ENCODE measurements at places on chromosomes 12 and 14.

GRCh38 chr14:96038558-96038919, 623 bp upstream of the C14orf132 start:
- no peak for DNase-seq

DNA sequence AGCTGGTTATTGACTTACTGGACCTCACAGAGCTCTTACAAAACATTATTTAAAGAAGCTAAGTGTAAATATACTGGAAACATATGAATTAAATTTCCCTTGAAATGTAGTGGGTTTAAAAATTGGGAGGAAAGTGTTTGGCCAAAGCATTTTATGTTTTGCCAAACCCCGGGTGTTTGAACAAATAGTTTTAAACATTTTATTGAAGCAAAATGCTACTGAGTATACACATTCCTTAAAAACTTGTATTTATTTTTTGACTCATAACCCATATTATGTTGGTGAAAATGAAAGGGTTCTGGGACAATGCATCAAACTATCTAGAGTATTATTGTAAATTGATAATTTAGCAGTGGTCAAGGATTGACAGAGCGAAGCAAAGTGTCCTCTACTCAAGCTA, 1048.5 kb downstream of the SLC6A15 start:
- DNase-seq: no peak

DNA sequence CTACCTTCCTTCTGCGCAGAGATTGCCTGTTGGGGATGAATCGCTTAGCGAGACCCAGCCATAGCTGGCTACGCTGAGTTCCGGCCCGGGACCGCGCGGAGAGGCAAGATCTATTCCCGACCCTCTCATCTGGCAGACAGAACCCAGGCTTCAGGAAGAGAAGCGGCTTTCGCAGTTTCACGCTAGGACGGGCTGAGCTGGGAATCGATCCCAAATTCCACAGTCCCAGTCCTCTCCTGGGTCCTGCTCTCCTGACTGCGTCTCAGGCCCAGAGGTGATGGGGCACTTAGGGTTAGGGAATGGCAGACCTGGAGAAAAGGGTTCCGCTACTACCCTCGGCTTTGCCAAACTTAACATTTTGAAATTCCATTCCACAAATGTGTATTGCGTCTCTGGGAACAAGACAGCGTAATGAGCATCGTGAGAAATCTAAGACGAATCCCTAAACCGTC, 2.8 kb downstream of the PTPN21 start:
- no peak for DNase-seq

DNA sequence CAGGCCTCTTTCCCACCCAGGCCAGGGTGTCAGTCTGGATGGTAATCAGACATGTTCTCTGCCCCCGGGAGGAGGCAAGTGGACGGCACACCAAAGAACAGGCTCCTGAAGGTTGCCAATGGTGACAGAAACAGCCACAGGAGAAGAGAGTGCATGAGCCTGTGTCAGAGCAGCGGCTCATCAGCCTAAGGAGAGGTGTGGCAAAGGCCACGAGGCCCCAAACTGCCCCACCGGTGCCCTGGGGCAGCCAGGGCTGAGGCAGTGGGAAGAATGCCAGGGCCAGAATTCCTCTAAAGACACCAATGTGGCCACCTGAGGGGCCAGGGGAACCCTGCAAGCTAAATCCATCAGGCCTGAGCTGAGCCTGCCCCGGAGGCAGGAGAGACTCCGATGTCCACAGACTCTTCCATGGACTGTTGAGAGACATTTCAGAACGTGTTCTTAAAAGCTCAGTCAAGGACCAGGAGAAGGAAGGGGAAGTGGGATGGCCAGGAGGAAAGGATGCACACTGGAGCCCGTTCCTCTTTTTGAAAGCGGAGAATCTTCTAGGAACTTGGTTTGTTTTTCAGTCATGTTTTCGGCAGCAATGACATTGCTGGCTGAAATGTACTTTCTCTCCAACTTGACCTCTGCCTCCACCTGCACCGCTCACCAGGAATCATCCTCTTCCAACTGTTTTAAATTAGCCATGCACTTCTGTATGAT, 176.3 kb upstream of the FKBP4 start:
- DNase-seq: no peak

DNA sequence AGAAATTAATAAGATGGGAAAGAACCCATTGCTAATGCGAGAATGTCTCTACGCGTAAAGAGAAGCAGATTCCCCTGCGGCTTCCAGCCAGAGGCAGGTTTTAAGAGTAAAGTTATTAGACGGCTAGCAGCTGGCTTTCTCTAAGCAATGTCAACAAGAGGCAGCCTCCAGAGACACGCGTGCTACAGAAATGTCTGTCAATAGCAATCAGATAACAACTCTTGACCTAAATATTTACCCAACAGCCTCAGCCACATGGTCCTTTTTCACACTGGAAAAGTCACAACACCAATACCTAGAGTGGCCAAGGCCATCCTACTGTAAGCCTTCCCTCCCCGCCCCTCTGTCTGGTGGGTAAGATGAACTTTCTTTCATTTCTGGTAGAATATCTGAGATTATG, 146.0 kb upstream of the SFSWAP start:
- DNase-seq: no peak

- no peak for DNase-seq
These were observed 118.9 kb downstream of the ETV6 start for GRCh38 chr12:11768233-11768965.

- no peak for DNase-seq
These were observed 168.7 kb upstream of the CNOT2 start for GRCh38 chr12:70074510-70074909.

DNA sequence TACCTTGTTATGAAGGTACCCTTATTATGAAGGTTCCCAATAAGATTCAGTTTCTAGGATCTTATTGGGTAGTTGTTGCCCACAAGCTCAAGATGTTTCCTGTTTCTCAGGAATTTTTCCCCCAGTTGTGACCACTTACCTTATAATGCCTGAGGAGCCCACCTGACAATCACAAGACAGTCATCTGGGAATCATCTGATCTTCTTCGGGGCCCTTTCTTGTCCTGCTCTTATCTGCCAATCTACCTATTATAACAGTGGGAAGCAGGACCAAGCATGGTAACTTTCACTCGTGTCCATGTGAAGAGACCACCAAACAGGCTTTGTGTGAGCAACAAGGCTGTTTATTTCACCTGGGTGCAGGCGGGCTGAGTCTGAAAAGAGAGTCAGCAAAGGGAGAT, 825.5 kb downstream of the BCL11B start:
- no peak for DNase-seq

DNA sequence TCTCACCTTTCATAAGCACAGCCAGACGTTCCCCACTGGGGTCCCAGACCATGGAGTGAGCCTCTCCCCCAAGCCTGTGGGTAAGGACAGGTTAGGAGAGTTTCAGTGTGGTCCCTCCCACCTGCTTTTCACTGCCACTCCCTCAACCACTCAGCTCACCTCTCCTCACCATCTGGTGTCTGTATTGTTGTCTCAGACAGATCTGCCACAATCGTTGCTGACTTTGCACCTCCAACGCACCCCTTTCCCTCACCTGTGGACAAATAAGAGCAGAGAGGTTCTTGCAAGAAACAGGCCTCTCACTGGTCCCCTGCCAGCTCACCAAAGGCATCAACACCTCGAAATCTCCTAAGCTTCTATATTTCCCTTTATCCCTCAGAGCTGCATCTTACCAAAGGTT, 8.8 kb downstream of the MYG1 start:
- no peak for DNase-seq
